Heart left ventricle (tissue), 16 donors: ENCODE measurements at places on chromosomes 6 and 20. TPM values are rescaled to one million over a fixed set of nuclear protein-coding genes. Genes with fewer than 3 reads are reported as not detected.

DNA sequence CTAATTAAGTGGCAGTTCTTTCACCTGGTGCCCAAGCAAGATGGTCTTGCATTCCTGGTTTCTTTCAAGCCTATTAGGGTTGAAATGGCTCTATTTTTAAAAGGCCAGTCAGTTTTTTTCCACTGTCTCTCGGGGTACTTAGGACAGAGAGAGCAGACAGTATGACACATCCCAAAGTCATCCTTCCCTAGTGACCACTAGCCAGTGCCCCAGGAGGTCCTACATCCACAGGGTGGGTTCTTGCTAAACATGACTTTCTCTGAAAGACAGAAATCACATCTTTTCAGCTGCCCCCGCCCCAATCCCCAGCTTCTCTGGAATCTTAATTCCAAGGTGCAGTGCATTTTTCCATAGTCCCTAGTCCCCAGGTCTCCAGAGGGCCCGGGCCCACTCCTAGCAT, 192.4 kb downstream of the SLC24A3 start:
- no peak for DNase-seq

Gene KHDC1L
- not detected for polyA plus RNA-seq

GRCh38 chr20:60283281-60283680, 325.1 kb downstream of the CDH26 start:
- DNase-seq: no peak

- no peak for DNase-seq
These were observed 3.6 kb upstream of the TAAR8 start for GRCh38 chr6:132548746-132549463.

GRCh38 chr20:63466861-63467260, 5.6 kb downstream of the KCNQ2 start:
- no peak for DNase-seq

- DNase-seq: no peak
These were observed 40.5 kb downstream of the TGM6 start for GRCh38 chr20:2421247-2421646.

Gene RAB44
- not detected for polyA plus RNA-seq

DNA sequence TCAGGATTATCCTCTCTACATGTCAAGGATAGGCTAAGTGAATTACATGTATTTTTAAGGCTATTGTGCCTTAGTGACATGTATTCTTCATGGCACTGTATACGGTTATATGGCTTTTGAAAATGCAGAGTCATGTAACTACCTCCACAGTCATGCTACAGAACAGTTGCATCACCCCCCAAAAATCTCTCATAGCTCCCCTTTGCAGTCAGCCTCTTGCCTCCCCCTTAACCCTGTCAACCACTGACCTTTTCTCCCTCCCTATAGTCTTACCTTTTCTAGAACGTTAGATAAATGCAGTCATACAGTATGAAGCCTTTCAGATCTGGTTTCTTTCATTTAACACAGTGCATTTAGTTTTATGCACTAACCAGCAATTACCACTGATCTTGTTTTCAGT, 10.3 kb upstream of the RNF24 start:
- no peak for DNase-seq

- DNase-seq: no peak
These were observed 14.8 kb upstream of the MTG2 start for GRCh38 chr20:62168061-62168460.

DNA sequence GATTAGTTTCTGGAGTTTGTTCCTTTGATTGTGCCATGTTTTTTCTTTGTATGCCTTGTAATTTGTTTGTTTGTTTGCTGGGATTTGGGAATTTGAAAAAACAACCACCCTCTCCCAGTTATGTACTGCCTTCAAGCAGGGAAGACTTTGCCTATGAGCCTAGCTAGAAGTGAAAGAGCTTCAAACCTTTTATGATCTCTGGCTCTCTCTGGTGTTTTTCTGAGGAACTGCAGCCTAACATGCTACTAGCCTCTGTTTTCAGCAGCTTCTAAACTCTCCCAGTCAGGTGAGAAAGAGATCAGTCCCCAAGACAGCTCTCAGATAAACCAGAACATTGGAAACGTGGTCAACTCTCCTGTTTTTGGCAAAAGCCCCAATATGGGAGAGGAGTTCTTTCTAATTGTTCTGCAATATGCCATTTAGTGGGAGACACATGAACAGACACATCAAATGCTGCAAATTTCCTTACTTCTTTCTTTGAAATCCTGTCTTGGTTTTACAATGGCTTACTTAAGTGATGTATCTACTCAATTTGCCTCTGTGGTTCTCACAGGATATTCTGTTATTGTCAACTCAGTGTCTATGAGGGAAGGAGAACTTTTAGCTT, 58.9 kb upstream of the SERINC1 start:
- no peak for DNase-seq

- DNase-seq: no peak
These were observed 51.9 kb downstream of the VGLL2 start for GRCh38 chr6:117317261-117317660.

GRCh38 chr6:98844244-98845210, 10.2 kb downstream of the POU3F2 start:
- no peak for DNase-seq

Gene GGTLC1
- polyA plus RNA-seq: not detected

DNA sequence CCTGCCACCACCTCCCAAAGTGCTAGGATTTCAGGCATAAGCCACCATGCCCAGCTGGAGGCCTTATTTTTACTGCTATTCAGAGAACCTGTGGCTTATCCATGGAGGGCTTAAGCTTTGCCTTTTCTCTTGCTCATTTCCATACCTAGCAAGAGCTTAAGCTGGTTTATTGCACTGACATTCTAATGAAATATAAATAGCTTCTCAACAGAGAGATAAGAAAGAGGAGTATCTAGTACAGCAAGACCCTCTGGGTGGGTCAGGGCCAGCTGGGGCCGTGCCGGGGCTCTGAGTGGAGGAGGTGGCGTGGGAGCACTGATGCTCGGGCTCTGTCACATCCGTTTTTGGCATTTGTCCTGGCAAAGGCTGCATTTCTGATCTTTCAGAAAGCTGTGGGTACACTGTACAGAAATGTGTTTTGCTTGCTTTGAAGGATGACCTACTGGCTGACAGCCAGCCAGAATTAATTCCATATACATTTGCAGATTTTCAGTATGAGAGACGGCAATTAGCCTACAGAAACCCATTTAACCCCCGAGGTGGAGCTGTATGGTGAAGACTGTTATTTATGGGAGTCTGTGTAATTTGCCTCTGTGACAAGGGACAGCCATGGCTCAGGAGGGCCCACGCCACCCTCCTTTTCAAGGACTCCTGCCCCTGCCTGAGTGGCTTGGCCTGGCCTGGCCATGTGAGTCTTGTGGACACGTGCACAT, 181.6 kb upstream of the AKAP12 start:
- DNase-seq: peak; percentile 38

Gene SEMG2
- polyA plus RNA-seq: not detected

GRCh38 chr20:43843096-43843964, 71.3 kb upstream of the TOX2 start:
- no peak for DNase-seq

DNA sequence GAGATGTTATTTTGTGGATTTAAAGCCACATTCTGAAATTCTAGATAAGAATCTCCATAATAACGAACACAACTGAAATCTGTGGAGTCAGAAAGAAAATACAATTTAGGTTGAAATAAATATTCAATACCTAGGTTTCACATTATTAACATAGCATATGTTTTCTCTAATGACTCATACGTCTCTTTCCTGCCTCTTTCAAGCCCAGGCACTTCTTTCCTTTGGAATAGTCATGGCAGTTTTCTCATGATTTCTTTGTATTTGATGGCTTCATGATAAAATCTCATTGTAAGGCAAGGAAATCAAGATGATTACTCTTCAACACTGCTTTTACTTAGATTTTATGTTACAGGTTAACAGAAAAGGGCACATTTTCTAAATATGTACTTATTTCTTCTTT, 803.7 kb downstream of the PHF3 start:
- no peak for DNase-seq

Gene AIF1
- 18.4 TPM for polyA plus RNA-seq

DNA sequence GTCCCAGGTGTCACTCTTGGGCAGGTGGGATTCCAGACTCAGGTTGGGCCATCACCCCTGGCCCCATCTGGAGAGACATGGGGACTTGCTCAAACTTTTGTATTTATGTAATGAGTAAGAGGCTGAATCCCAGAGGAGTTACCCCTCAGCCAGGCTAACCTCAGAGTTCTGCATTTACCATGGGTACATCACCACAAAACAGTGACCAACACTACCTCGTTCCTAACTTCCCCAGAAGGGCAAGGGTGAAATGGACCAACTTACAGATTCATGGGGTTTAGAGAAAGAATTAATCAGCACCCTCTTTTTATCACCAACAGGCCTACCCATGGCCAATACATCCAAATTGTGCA, 259.9 kb upstream of the MARCKS start:
- DNase-seq: no peak

DNA sequence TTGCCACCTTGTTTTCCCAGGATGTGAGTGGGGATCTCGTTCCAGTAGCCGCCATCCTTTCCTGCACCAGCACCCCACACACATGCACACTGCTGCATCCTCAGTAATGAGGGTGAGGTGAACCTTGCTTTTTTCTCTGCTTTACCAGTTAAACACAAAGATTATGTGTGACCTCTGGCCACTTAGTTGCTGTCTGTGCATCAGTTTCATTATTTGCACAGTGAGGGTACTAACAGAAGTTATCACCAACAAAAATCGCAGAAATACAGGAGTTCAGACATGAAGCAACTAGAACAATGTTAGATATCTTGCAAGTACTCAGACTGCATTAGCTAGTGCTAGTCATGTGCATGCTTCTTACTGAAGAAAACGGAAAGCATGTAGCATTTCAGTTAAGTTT, 17.4 kb upstream of the DACT2 start:
- no peak for DNase-seq

Gene OTOR
- polyA plus RNA-seq: not detected

Gene VSX1
- polyA plus RNA-seq: 0.19 TPM

- no peak for DNase-seq
These were observed 4.7 kb downstream of the SLC16A10 start for GRCh38 chr6:111091987-111092386.

GRCh38 chr6:55175078-55176049, 1.0 kb downstream of the HCRTR2 start:
- DNase-seq: no peak

DNA sequence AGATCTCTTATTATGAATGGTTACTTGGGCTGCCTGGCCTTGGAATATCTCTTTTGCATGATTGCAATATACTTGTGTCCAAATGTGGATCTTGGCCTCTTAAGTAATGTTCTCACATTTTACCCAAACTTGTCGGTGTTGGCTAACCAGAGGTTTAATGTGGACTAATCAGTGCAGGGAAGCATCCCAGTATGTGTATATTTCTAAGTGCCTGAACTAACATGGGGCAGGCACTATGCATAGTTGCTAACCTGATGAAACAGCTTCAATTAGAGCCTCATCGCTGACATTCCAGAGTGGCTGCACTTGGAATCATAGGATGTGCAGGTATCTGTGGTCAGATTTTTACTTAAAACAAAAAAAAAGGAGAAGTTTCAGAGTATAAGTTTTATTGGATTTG, 160.0 kb downstream of the PDE7B start:
- DNase-seq: no peak

- DNase-seq: no peak
These were observed 88.4 kb upstream of the KCNG1 start for GRCh38 chr20:51111290-51111689.

DNA sequence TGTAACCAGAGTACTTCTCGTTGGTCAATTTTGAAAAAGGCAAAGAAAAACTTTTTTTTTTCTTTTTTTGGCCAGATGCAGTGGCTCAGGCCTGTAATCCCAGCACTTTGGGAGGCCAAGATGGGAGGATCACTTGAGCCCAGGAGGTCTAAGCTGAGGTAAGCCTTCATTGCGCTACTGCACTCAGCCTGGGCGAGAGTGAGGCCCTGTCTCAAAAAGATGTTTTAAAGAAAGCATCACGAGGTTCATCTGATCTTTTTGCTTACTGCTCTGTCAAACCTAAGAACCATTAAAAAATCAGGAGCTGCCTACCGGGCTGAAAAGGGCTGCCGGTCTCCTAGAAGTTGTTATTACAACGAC, 607 bp downstream of the LYRM2 start:
- no peak for DNase-seq

GRCh38 chr6:19413323-19413722, 423.8 kb upstream of the ID4 start:
- no peak for DNase-seq

- DNase-seq: no peak
These were observed 23.8 kb downstream of the STK38 start for GRCh38 chr6:36523451-36523850.

Gene VAPB
- 25.7 TPM for polyA plus RNA-seq

Gene SMOC2
- 9.9 TPM for polyA plus RNA-seq

- no peak for DNase-seq
These were observed 102.9 kb upstream of the FRMD1 start for GRCh38 chr6:168181876-168182275.

Gene FAM162B
- 3.7 TPM for polyA plus RNA-seq

DNA sequence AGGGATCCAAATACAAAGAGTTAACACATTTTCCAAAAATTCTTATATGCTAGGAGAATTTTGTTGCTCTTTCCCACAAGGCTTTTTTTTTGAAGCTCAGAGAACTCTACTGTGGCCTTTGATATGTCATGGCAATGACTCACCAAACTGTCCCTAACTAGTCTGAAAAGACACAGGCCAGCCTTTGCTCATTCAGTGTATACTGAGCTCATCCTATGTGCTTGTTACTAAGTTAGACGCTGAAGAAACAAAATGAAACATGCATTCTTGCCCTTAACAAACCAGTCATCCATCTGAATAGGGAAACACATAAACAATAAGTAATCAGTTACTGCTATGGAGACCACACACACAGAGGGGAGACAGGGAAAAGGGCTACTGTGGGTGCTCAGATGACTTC, 291.8 kb downstream of the FOXC1 start:
- no peak for DNase-seq

Gene RNF217
- polyA plus RNA-seq: 8.1 TPM

DNA sequence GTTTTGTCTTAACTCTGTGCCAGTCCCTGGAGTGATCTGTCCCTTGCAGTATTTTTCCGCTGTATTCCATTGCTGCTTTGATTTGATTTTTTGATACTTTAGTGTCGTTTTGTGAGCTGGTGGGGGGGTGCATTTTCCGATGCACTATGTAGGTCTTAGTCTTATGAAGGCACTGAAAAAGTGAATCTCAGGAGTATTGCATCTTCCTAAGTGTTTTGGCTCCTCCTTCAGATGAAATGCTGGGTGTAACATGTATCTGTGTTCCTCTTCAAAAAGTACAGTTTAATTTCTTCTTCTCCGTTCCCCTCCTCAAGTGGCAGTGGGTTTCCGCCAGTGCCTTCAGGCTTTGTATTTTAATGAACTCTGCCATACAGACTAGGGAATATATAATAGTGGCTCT, 580.7 kb upstream of the GJE1 start:
- DNase-seq: no peak

GRCh38 chr6:17015551-17016381, 86.1 kb upstream of the STMND1 start:
- DNase-seq: peak; percentile 67

DNA sequence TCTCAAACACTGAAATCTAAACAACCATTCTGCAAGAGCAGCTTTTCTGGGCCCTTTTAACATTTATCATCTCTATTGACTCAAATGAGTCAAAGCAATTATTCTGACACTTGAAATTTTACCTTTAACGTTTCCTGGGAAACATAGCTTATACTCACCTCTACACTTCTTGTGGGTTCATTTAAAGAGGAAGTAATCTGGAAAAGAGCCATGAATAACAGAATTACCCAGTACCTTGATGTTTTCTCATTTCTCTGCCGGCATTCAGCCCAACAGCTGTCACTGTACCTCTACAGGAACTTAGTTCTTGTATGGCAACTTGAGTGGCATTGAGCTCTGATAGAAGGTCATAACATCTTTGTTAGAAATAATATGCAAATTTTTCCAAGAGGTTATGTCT, 272.2 kb downstream of the KCNQ5 start:
- DNase-seq: no peak
